Cortex of kidney (tissue), 1 donor: ENCODE measurements at places on chromosomes 4 and X.

DNA sequence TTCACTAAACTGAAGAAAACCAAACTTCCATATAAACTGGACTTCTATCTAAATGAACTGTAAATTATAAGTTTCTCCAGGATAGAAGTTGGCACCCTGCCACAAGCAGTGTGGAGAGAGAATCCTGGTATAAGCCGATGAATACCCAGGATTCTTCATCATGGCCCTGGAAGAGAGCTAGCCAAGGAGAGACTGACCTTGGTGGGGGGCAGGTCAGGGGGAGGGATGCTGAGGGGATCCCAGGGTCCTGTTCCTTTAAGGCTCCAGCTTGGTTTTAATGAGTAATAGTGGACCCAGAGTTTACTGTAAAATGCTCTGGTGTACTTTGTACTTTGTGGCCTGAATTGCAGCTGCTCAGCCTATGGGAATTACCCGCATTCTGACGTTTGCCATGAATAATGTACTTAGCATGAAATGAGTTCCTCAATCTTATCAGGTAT lies 16.9 kb downstream of the RASSF6 start:
- DNase-seq, result no peak

DNA sequence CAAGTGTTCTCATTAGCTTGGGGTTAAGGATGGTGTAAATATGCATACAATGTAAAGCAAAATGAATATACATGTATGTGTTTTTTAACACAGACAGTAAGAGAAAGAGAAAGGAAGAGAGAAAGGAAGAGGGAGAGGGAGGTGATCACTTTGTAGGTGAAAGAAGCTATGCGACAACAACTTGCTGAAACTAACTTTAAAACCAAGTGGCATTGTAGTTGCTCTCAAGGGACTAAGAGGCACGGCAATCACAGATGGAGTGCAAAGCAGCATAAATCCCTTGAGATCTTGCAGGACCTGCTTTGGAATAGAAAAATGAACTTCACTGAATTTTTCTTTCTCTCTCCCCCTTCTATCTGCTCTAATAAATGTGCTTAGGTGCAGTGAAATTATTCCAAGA lies 1665.0 kb upstream of the TENM3 start:
- no peak for DNase-seq

DNA sequence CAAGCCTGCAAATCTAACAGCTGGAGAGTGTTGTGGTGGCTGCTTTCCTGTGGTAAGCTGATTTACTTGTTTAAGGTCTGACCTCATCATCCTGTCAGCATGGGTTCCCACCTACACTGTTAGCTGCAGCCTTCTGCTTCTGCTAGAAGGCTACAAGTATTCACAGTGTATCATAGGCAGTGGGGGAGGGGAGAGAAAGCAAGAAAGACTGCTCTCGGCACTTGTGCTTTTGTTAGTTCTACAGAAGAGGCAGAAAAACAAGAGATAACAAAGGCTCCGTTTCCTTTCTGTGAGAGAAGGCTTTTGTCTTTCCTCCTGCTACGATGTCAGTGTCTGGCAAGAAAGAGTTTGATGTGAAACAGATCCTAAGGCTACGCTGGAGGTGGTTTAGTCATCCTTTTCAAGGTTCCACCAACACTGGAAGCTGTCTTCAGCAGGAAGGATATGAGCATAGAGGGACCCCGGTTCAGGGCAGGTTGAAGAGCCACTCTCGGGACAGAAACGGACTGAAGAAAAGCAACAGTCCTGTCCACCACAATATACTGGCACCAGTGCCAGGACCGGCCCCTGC lies at the start of gene KLHL4:
Gene KLHL4, plus strand, starts transcription at position 232 of the 571 bp plus-strand sequence. Its CDS starts 92 bp downstream, at position 324.
- DNase-seq, result no peak

DNA sequence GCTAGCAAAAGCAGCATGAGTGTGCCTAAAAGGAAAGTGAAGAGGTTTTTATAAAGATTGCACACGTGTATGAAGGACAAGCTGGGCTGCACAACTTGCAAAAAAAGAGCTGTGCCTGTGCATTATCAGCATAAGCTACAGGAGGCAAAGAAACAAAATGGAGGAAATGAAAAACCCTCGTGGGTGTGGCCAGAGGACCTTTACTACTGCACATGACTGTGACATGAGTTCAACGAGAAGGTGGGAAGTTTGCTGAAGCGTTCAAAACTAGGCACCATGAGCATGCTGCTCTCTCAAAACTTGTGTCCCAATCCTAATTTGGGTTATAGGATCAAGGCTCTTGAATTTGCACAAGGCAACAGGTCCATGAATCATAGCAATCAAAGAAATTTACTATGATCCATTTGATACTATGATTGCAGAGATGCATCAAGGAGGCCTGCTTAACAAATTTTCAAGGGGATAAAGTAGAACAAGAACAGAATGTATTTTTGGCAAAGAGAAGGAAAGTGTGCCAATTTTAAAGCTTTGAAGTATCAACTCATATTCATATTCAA lies 38.1 kb upstream of the CXorf38 start:
- no peak for DNase-seq

- DNase-seq, result no peak
Measured at GRCh38 chr4:99966692-99967091, 16.6 kb upstream of the H2AZ1 start.

DNA sequence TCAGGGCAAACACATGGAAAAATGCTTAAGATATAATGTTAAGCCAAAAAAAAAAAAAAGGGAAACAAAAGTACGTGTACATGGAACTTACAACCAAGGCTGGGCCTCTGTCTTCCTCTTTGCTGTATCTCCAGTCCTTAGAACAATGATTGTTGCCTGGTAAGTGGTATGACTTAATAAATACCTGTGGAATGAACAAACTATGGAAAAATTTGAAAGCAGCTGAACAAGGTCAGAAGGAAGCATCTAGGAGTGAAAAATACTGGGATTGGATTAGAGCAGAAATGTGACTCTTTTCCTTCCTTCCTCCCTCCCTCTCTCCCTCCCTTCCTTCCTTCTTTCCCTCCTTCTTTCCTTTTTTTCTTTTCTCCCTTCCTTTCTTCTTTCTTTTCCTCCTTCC lies 54.2 kb upstream of the SMIM10 start:
- DNase-seq, result no peak

- DNase-seq, result no peak
Measured at GRCh38 chr4:183399616-183400015, 44.8 kb upstream of the CDKN2AIP start.

DNA sequence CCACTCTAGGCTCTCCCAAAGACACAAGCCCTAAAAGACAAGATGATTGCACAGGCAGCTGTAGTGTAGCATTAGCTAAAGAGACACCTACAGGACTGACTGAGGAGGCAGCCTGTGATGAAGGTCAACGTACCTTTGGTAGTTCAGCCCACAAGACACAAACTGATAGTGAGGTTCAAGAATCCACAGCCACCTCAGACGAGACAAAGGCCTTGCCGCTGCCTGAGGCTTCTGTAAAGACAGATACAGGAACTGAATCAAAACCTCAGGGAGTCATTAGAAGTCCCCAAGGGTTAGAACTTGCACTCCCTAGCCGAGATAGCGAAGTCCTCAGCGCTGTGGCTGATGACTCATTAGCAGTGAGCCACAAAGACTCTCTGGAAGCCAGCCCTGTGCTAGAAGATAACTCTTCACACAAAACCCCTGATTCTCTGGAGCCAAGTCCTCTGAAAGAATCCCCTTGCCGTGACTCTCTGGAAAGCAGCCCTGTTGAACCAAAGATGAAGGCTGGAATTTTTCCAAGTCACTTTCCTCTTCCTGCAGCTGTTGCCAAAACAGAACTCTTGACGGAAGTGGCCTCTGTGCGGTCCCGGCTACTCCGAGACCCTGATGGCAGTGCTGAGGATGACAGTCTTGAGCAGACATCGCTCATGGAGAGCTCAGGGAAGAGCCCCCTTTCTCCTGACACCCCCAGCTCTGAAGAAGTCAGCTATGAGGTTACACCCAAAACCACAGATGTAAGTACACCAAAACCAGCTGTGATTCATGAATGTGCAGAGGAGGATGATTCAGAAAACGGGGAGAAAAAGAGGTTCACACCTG lies 306.3 kb downstream of the ANK2 start:
- DNase-seq, result no peak

- no peak for DNase-seq
Measured at GRCh38 chr4:95213366-95213765, 335.4 kb downstream of the UNC5C start.

GRCh38 chr4:182809417-182810102 lies 107.6 kb downstream of the DCTD start:
- DNase-seq, result no peak

- no peak for DNase-seq
Measured at GRCh38 chrX:138128027-138128671, 562.2 kb downstream of the ZIC3 start.

DNA sequence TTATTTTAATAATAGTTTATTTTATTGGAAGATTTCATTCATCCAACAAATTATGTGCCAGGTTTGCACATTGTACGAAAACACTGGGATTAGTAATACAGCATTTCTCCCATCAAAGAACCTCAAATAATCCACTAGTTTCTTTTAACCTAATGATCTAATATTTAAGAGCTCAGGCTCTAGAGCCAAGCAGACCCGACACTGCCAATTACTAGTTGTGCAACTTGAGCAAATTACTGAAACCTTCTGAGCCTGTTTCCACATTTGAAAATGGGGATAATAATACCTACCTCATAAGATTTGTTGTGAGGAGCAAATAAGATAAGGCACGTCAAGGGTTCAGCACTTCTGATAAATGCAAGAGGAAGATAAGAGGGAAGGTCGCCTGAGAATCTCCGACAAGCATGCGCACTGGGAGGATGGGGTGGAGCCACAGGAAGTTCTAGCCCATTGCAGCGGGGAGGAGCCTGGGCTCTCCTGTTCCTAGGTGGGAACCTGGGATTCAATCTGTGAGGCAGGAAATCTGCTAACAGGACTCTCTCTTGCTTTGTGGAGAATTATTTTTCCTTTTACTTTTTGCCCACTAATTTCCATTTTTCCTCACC lies 141.5 kb upstream of the SMAD1 start:
- no peak for DNase-seq

GRCh38 chr4:23130845-23131244 lies 438.1 kb downstream of the GBA3 start:
- DNase-seq, result no peak

DNA sequence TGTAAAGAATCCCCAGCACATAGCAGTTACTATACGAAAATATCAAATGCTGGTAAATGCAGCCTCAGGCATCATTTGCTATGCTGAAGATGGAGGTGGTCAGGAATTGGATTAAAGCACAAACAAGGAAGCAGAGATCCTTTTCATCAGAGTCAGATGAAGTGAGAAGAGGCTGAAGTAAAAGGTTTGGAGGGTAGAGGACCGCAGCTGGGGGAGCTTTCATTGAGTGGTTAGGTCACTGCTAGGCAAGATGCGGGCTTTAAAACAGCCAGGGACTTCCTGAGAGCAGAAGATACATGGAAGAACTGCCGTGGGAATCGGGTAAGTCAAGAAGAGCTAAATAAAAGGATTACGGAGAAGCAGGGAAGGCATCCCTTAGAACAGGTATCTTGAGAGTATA lies 351.4 kb downstream of the UNC5C start:
- DNase-seq, result no peak

DNA sequence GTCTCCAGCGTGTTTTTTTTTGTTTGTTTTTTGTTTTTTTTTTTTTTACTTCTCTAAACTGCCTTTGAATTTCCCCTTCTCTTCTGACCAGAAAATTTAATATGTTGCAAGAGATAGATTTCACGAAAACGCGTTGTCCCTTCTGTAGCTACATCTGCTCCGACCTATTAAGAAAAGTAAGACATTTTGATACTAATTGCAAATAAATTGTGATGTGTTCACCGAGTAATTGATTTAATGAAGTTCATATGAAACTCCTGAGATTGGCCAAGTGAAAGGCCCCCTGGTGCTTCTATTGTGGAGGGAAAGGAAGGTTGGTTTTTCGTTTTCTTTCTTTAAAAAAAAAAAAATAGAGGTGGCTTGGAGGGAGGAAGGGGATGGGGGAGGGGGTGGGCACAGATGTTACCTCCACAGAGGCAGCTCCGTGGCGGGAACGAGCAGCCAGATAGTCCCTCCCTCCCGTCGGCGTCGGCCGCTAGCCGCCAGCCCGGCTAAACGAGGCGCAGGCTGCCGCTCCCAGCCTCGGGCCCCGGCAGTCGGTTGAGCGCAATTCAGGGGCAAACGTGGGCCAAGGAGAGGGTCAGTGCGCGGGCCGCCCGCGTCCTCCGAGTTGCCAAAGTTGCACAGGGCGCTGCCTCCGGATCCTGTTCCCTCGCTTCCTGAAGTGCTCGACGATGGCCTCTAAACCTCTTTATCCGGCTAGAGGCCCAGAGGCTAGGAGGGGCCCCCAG lies 139.1 kb upstream of the ZIC3 start:
- DNase-seq, result no peak

GRCh38 chr4:174377613-174378012 lies 93.9 kb downstream of the CEP44 start:
- DNase-seq, result no peak

DNA sequence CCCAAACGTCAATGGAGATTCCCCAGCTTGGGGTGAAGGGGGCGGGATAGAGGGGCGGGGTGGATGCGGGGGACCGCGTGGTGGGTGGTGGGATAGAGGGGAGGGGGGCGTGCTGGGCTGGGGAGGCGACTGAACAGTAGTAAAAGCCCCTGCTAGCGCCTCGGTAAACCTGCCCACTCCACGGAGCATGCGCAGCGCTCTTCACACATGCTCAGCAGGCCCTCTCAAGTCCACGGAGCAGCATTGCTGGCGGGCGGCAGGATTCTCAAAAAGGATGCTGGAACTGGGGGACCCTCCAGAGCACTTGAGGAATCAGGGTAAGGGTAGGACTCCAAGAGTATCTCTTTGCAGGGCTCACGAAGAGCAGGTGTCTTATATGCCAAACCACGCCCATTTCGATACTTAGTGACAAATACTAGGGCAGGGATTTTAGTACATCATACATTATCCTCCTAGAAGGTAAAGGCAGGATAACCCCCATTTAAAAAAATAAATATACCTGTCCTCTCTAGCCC lies 378 bp upstream of the RPS6KA6 start:
- DNase-seq, result no peak

GRCh38 chr4:10949039-10949733 lies 264.6 kb upstream of the CLNK start:
- no peak for DNase-seq

GRCh38 chr4:132059227-132059626 lies 1089.9 kb upstream of the PCDH10 start:
- DNase-seq, result no peak

DNA sequence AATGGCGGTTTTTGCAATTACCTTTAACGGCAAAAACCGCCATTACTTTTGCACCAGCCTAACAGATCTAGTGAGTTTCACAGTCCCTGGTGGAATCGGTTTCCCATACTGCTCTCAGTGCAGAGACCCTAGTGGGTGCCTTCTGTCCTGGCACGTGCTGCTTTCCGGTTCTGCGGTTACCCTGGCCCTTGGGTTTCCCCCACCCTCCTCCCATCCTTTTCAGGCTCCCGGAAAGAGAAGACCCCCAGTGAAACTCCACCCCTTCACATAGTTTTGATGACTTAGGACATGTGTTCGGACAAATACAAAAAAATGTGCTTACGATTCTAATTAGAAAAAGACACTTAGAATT lies 36.9 kb downstream of the NLGN3 start:
- no peak for DNase-seq

DNA sequence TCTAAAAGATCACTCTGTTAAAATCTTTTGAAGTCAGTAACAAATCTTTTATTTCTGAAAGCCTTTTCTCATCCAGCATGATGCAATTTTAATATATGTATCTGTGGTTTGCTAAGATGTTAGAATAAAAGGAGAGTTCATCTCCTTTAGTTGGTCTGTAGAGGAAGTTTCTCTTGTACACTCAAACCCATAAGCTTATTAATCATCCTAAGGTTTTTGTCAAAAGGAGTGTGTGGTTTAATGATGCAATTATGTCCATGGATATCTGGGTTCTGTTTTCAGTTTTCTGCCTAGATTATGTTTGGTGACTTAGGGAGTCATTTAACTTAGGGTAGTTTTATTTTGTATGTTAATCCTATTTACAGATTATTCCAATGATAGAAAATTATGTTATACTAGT lies 52.1 kb upstream of the NDST4 start:
- DNase-seq, result no peak
